PC-3 (cell line): ENCODE measurements at places on chromosomes 11 and 22. TPM values are rescaled to one million over a fixed set of nuclear protein-coding genes. Genes with fewer than 3 reads are reported as not detected.

Gene OR51E1
- not detected in 2 replicates for total RNA-seq

Gene CBLIF
- total RNA-seq = not detected in 2 replicates

Gene C11orf65
- 0.62 and 2.7 TPM in 2 replicates for total RNA-seq

Gene FAM227A
- total RNA-seq = 1.2 and 2.2 TPM in 2 replicates

Gene OR2AG1
- not detected in 2 replicates for total RNA-seq

Gene CRYBA4
- total RNA-seq = not detected in 2 replicates

Gene KCNQ1OT1
- total RNA-seq = 1.5 and 1.7 TPM in 2 replicates

Gene SAC3D1
- total RNA-seq = 61.0 and 82.0 TPM in 2 replicates

Gene HEPHL1
- total RNA-seq = 3.3 and 4.4 TPM in 2 replicates

Gene DCHS1
- total RNA-seq = under 0.01 TPM in 1 of 2 replicates, not detected in the other

Gene MMP10
- 0.07 and 0.69 TPM in 2 replicates for total RNA-seq

Gene SCARF2
- total RNA-seq = 2.7 and 5.4 TPM in 2 replicates

Gene C11orf87
- not detected in 2 replicates for total RNA-seq

Gene OR8D1
- not detected in 2 replicates for total RNA-seq
